ENCODE measurements at places on chromosomes 7 and 10.

- no peak for DNase-seq
These were observed 42.8 kb upstream of the DNAAF5 start for GRCh38 chr7:683526-684205.

GRCh38 chr10:24850727-24851296, 101.6 kb downstream of the PRTFDC1 start:
- no peak for DNase-seq

- DNase-seq = no peak
These were observed 139.5 kb downstream of the TCF7L2 start for GRCh38 chr10:113089551-113089950.

GRCh38 chr10:101066896-101067355, 5.1 kb downstream of the KAZALD1 start:
- no peak for DNase-seq

GRCh38 chr10:129655679-129656031, 188.6 kb downstream of the MGMT start:
- no peak for DNase-seq

DNA sequence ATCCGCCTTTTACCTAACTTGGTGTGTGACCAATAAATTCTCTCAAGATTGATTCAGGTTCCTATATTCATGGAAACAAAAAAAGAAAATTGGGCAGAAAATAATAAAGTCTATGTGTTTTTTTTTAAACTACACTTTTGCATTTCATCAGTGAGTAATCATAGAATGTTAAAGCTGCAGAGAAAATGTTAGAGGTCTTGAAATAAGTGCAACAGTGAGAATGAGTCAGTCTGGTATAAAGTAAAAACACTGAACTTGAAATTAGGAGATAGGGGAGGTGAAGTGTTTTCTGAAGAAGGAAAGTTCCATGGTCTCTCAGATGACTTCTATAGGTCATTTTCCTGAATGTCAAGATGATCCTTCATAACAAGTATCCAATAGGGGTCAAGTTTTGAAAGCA, 202.6 kb upstream of the NRP1 start:
- DNase-seq = no peak

Data from AG09319 (cell line).